HuH-7.5 (cell line): ENCODE measurements at places on chromosomes 1 and 21.

DNA sequence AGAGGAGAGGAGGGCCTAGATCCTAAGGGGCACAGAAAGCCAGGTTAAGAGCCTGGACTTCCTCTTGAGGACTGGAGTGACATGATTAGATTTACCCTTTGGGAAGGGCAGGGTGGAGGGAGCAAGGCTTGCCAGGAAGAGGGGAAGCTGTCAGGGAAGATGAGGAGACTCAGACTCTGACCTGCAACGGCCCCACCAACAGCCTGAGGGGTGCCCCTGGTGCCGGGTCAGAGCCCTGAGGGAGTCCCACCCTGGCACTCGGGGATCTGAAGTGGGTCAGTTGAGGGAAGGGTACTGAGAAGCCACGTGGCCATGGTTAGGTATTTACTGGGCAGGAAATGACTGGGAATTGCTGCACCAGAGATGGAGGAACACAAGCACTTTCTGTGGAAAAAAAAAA, 9.8 kb downstream of the ECE1 start:
- no peak for DNase-seq

- DNase-seq: no peak
Observed at GRCh38 chr1:56516539-56517252, 62.7 kb downstream of the PLPP3 start.

GRCh38 chr1:164347980-164348379, 211.0 kb upstream of the PBX1 start:
- no peak for DNase-seq

DNA sequence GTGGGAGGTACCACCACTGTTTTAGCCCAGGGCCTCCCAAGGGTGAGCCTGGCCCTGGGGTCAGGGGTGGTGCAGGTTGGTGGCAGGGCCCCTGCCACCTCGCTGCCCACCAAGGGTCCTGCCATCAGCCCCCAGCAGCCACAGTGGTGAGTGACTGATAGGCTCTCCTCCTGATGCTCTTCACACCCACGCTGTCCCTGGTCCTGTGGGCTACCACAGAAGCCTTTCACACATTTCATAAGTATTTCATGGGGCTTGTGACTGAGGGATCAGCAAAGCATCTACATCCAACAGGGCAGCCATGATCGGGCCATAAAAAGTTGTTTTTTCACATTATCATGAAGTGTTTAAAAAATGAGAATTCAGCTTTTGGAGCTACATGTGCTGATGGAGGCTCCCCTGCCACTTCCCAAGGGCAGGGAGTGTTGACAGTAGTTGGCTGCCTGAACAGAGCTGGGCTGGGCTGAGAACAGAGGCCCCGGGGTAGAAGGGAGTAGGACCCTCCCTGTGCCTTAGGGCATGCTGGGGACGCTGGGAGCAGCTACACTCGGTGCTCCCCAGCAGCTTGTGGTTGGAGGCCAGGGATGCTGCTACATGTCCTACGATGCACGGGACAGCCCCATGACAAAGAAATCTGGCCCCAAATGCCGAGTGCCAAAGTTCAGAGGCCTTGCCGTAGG, 73.1 kb upstream of the TMEM51 start:
- no peak for DNase-seq

GRCh38 chr21:38196036-38196435, 60.8 kb upstream of the KCNJ15 start:
- DNase-seq: no peak

- DNase-seq: no peak
Observed at GRCh38 chr1:6651909-6652308, 27.2 kb downstream of the THAP3 start.

DNA sequence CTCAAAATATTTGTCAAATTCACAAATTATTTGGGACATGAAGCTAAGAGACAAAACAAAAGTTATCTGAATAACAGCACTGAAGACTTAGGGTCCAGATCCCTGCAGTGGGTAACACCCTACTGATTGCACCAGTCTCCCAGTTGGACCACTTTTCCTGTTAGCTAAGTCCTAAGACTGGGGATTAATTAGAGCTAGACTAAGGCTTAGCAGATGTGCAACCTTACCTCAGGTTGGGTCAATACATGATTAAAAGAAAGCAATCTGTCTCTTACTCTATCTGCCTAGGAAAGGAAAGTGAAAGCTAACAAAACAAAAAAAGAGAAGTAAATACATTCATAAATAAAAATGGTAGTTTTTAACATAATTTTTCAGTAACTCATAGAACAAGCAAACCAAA, 737.2 kb upstream of the CHRM3 start:
- DNase-seq: no peak

GRCh38 chr1:243927381-243927780, 77.3 kb upstream of the AKT3 start:
- no peak for DNase-seq

DNA sequence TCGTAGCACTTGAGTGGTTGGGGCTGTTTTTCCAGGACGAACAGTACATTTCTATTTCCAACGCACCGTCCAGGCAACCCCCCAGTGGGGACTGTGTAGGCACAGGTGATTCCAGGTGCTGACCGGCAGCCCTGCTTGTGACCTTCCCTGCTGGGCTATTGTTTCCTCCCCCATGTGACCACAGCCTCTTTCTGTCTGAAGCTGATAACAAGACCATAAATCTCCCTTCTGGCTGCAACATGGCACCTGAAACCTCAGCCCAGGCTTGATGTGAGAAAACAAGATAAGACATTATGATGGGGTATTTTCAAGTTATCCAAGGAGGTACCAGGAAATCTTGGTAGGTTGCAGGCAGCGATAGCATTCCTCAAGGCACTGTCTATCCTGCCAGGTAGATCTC, 48.2 kb downstream of the HLX start:
- no peak for DNase-seq

- peak; percentile 49 for DNase-seq
Observed at GRCh38 chr1:161227196-161227871, 1.5 kb downstream of the TOMM40L start.

GRCh38 chr1:84853741-84854721, 39.0 kb downstream of the LPAR3 start:
- no peak for DNase-seq

DNA sequence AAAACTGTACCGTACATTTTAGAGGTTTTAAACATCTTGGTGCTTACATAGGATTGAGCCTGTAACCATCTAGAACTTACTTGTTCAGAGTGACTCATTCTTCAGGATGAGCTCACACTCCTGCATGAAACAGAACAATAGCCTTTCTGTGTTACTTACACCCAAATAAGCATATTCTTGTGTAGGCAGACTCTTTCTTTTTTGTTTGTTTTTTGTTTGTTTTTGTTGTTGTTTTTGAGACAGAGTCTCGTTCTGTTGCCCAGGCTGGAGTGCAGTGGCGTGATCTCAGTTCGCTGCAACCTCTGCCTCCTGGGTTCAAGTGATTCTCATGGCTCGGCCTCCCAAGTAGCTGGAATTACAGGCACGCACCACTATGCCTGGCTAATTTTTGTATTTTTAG, 3.8 kb upstream of the CA6 start:
- DNase-seq: no peak

GRCh38 chr1:171191992-171192391, 6.9 kb downstream of the FMO2 start:
- DNase-seq: no peak

DNA sequence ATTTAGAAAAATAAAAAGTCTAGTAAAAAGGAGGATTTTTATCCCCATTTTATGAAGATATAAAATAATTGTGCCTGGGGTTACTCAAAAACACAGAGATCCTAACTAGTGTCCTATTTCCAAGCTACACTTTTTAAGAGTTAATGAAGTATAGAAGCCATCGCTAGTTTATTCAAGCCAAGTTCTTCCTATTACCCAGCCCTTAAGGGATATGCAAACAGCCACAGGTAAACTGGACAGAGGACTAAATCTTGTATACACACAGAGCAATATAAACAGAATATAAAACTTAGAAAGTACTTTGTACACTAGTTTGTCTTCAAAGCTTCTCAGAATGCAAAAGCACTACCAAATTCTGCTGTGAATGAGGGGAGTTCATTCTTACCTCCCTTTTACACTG, 111.1 kb downstream of the RERE start:
- no peak for DNase-seq

GRCh38 chr1:178792394-178792793, 67.3 kb downstream of the RALGPS2 start:
- DNase-seq: no peak

DNA sequence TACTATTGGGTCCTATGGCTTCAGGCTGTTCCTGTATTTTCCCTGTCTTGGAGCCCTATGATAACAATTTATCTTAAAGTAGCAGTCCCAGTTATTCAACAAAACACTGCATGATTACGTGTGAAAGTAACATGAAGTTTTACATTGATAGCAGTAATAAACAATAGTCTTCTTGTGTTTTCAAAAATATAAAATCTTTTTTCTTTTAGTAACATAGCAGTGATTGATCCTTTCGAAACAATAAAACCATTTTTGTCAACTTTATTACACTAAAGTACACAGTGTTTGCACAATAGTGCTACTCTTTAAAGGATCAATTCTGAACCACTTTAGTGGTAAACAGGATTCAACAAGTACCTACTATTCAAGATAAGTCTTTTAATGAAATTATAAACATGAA, 90.6 kb downstream of the GPATCH2 start:
- DNase-seq: no peak

GRCh38 chr1:118947003-118947765, 41.0 kb downstream of the TBX15 start:
- no peak for DNase-seq

DNA sequence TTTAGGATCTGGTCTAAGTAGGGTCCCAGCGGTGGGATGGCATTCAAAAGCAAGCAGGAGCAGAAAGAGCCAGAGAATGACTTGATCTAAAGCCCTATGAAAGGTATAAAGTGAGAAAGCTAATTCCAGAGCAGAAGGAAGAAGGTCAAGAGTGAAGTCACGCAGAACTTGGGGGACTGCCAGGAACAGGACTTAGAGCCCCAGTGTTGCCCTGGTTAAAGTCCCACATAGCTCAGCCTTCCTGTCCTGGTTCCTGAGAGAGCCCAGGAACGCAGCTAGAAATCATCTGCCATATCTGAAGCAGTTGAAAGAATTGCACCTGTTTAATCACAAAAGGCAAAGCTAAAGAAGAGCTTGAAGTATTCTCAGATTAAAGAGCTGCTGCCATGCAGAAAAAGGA, 160.6 kb upstream of the ATP1B1 start:
- no peak for DNase-seq

DNA sequence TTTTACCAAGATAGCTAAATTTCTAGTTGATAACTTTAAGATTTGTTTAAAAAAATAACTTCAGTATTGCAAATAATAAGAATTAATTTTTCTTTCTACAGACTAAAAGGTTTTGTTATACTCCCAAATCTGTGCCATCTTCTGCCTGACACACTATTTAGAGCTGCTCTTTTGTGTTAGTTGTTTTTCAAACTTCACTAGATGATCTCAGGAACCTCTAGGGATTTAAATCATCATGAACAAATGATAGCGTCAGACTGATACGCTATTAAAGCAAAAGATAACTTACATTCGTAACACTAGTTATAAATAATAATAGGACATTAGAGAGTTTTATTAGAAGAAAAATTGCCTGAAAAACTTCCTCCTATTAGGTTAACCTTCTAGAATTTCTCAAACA, 243.1 kb upstream of the CXADR start:
- DNase-seq: no peak

GRCh38 chr1:109298666-109299557, 7.9 kb downstream of the MYBPHL start:
- peak; percentile 46 for DNase-seq

GRCh38 chr1:162179121-162179520, 109.6 kb downstream of the NOS1AP start:
- DNase-seq: no peak

DNA sequence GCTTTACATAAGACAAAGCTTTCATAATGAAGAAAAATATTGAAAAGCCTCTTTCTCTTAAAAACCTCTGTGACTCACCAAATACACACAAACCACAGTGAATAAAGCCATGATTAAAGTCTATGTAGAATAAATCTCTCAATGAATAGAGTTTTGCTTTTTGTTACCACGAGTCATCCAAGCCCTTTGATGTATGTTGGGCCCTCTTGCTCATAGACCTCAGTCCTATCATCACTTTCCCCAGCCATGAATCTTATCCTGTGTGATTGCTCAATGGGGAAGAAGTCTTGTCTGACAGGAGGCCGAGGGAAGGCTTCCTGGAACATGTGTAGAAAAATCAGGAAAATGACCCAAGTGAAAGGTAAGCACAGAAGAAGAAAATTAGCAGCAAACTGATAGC, 60.8 kb downstream of the NGF start:
- no peak for DNase-seq

DNA sequence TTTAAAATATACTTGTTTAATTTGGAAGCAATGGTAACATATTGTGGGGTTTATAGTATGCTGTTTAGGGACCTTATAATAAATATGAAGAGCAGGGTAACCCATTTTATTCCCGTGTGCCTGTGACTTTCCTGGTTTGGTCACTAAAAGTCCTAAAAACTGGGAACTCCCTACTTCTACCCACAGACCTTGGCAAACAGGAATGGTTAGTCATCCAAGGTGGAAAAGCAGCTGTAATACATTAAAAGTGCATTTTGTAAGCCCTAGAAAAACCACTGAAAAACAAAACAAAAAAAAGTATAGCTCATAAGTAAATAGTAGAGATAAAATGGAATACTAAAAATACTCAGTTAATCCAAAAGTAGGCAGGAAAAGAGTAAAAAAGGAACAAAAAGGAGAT, 538.9 kb downstream of the LMO4 start:
- no peak for DNase-seq

GRCh38 chr1:20716232-20716631, 1.6 kb downstream of the KIF17 start:
- DNase-seq: no peak

DNA sequence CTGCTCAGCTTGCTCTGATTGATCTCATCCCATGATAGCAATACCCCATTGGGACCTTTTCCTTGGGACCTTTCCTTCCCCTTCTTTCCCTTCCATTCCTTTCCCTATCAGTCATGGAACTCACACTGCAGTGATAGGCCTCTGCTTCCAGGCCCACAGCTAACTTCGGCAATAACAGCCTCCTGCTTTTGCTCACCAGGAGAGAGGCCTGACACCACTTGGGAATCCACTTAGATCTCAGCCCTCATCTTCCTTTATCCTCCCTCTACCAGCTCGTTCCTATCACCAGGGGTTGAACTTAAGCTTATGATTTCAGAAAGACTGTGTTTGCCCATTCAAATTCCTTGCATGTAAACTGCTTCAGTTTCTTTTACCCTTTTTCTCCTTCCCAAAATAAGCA, 11.0 kb upstream of the TIPRL start:
- no peak for DNase-seq

GRCh38 chr21:14773777-14774345, 227.7 kb upstream of the SAMSN1 start:
- DNase-seq: no peak

GRCh38 chr1:170471398-170472053, 60.4 kb upstream of the GORAB start:
- DNase-seq: no peak

GRCh38 chr1:10623686-10624145, 149.0 kb downstream of the PEX14 start:
- DNase-seq: no peak

- DNase-seq: no peak
Observed at GRCh38 chr1:7151978-7152377, 366.7 kb downstream of the CAMTA1 start.
